Activated CD8-positive, alpha-beta memory T cell treated with anti-CD3 and anti-CD28 coated beads for 36 hours (primary cell): ENCODE measurements at places on chromosomes 7 and 10. TPM values are rescaled to one million over a fixed set of nuclear protein-coding genes. Genes with fewer than 3 reads are reported as not detected.

TNS3 gene
- total RNA-seq = 2.0 TPM

VWC2 gene
- total RNA-seq = not detected

CALCR gene
- not detected for total RNA-seq

DTX2 gene
- 21.9 TPM for total RNA-seq

ITIH2 gene
- not detected for total RNA-seq

CLDN4 gene
- not detected for total RNA-seq

TNRC18 gene
- total RNA-seq = 42.4 TPM

EXOSC1 gene
- 62.5 TPM for total RNA-seq

AGAP9 gene
- total RNA-seq = 3.8 TPM

RNF133 gene
- total RNA-seq = not detected

TUBB8 gene
- total RNA-seq = not detected

CDK1 gene
- 77.5 TPM for total RNA-seq

STEAP2 gene
- total RNA-seq = not detected

HKDC1 gene
- not detected for total RNA-seq

GSTO2 gene
- total RNA-seq = 1.3 TPM

C10orf143 gene
- total RNA-seq = 5.0 TPM

DKK1 gene
- not detected for total RNA-seq

FZD8 gene
- total RNA-seq = 0.78 TPM

NT5C3A gene
- total RNA-seq = 28.1 TPM

ATG9B gene
- 6.3 TPM for total RNA-seq

CPN1 gene
- not detected for total RNA-seq

SLC18A3 gene
- not detected for total RNA-seq

TMEM176A gene
- total RNA-seq = not detected

ANXA8L1 gene
- not detected for total RNA-seq

TMEM139 gene
- 0.52 TPM for total RNA-seq

TUBAL3 gene
- not detected for total RNA-seq

OPALIN gene
- total RNA-seq = not detected

LUC7L2 gene
- total RNA-seq = 151 TPM

GPR85 gene
- total RNA-seq = not detected

LRRD1 gene
- not detected for total RNA-seq

ELMO1 gene
- total RNA-seq = 65.2 TPM

GIMAP5 gene
- total RNA-seq = 60.1 TPM

CHN2 gene
- 6.1 TPM for total RNA-seq

ERVW-1 gene
- total RNA-seq = not detected

AKR1C8 gene
- not detected for total RNA-seq

INTS1 gene
- total RNA-seq = 95.8 TPM

PLA2G12B gene
- total RNA-seq = not detected

BAMBI gene
- 1.8 TPM for total RNA-seq

WNT2 gene
- total RNA-seq = not detected

DNAJB9 gene
- total RNA-seq = 7.3 TPM

GPR22 gene
- total RNA-seq = not detected

CYP3A7 gene
- total RNA-seq = not detected

TMEM229A gene
- not detected for total RNA-seq

CNNM1 gene
- total RNA-seq = 0.38 TPM

LBX1 gene
- total RNA-seq = not detected

VSIR gene
- total RNA-seq = 52.7 TPM

AQP1 gene
- 0.38 TPM for total RNA-seq
